Liver (tissue), 10 donors: ENCODE measurements at places on chromosomes 12 and 14. TPM values are rescaled to one million over a fixed set of nuclear protein-coding genes. Genes with fewer than 3 reads are reported as not detected.

NDUFA12 gene
- polyA plus RNA-seq: 69.6 TPM

LRFN5 gene
- polyA plus RNA-seq: not detected

CIDEB gene
- polyA plus RNA-seq: 176 TPM

TSHR gene
- not detected for polyA plus RNA-seq
